ENCODE measurements at places on chromosomes 5 and 9.

DNA sequence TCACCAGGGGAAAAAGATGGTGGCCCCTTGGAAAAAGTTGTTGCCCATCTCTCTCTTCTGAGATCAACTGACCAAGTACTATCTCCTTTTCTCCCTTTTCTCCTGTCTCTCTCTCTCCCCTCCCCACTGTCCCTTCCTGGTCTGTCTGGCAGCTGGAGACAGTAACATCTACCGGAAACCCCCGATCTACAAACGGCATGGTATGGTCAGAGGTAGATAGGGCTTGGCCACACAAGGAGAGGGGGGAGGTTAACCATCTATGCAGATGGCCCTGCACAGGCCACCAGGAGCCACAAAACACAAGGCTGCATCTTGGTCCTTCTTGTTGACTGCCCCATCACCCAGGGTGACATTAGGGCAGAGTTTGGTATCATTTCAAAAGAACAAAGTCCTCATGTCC lies 29.3 kb upstream of the AFAP1L1 start:
- DNase-seq, result no peak

DNA sequence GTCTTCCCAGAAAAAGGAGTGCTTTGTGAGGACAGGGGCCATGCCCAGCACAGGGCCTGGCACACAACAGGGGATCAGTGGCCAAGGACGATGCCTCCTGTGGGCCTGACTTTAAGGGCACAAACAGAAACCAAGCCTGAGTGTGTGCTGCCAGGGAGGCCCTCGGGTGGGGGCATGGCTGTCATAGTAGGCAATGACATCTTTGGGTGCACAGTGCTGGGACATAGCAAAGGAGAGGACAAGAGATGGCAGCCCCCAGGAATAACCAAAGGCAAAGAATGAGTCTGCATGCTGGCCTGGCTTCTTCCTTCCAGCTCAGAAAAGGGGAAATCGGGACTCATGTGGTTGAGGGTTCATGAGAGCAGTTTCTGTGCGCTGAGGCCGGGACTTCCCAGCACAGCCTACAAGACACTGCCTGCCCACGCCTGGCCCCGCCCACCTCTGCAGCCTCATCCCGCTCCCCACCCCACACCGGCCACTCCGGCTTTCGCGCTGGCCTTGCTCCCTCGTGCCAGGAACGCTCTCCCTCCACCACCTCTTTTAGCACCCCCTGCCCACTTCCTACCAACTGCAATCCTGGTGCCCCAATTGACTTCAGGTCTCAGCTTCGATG lies 13.8 kb upstream of the LHX2 start:
- no peak for DNase-seq

DNA sequence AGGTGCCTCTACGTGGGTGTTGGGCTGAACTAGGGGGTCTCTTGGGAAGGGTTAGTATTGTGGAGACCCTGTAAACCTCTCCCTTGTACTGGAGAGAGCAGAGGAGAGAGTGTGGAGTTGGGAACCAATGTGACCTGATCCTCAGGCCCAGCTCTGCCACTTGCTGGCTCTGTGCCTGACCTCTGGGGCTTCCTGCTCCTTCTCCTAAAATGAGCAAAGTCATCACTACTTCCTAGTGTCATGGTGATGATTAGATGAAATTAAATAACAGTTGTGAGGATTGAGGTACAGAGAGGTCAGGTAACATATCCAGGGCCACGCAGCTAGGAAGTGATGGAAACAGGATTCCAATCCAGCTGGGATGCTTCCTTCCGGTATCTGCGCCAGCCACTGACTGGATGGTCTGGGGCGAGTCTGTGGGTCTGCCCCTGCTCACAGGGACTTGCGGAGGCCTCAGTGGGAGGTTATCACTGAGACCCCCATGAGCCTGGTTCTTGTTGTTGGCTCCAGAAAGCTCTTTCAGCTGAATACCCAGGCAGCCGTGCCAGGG lies 9.2 kb downstream of the GALNT10 start:
- no peak for DNase-seq

DNA sequence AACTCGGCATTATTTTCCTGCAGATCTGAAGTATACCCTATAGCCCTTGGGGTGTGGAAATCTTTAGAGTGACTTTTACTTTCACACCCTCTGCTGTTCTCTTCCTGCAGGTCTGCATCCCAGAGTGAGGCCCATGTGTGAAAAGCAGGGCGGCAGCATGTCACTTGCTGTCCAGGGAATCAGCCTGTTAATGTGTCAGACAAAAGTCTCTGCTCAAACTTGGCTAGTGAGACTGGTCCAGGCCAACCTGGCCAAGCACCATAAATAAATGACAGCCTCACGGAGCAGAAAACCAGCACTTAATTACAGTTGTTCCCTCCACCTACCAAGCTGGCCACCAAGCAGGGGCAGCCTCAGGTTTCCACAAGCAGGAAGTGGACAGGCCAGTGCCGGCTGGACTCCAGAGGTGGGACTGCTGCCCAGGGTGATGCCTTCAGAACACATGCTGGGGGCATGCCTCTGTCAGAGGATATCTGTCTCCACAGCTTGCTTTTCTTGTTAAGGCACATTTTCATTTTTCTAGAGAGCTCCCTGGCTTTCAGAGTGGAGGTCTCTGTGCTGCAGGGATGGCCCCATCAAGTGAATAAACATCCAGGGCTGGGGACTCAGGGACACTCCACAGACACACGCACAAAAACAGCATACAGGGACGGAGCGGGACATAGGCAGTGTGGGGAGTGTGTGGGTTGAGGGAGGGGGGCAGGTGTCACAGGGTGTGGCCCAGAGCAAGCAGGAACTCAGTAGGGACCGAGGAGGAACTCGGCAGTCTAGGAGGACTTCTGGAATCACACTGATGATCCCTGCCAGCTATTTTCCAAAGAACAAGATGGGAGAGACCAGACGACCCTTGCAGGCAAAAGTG lies 243.8 kb upstream of the IRX1 start:
- no peak for DNase-seq

GRCh38 chr9:34522971-34523797 lies at the start of gene ENHO:
ENHO (minus strand) TSS chr9:34522990; CDS start chr9:34521695, 1,295 bp downstream.
- DNase-seq, result peak; percentile 70

- no peak for DNase-seq
These were observed 7.9 kb upstream of the SYK start for GRCh38 chr9:90793729-90794128.

GRCh38 chr5:56327809-56328208 lies 94.7 kb upstream of the ANKRD55 start:
- peak; percentile 39 for DNase-seq

- DNase-seq, result peak; percentile 35
These were observed 53.1 kb downstream of the PDCD1LG2 start for GRCh38 chr9:5563417-5563815.

DNA sequence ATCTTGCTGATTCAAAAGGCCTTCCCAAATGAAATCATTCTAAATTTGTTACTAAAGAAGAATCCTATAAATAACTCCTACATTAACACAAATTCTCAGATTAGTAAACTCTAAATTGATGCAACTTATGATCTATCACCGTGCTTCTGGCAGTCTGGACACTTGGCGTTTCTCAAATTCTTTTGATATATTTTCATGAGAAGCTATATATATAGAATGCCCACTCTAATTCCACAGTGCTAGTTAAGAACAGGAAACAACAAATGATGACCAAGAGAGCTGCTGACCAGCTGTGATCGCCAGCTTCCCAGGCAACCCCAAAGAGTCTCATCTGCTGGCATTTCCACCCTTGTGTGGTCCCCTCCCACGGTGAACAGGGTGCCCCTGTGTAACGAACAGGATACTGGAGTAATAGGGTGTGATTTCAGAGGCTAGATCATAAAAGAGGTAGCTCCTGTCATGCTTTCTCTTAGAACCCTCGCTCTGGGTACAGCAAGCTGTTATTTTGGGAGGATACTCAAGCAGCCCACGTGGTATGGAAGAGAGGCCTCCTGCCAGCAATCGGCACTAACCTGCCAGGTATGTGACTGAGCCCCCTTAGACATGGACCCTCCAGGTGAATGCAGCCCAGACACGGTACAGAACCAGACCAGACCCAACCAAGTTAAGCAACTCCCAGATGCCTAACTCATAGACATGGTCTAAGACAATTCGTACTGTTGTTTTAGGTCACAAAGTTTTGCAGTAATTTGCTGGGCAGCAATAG lies 64.7 kb downstream of the CDC14B start:
- peak; percentile 57 for DNase-seq

DNA sequence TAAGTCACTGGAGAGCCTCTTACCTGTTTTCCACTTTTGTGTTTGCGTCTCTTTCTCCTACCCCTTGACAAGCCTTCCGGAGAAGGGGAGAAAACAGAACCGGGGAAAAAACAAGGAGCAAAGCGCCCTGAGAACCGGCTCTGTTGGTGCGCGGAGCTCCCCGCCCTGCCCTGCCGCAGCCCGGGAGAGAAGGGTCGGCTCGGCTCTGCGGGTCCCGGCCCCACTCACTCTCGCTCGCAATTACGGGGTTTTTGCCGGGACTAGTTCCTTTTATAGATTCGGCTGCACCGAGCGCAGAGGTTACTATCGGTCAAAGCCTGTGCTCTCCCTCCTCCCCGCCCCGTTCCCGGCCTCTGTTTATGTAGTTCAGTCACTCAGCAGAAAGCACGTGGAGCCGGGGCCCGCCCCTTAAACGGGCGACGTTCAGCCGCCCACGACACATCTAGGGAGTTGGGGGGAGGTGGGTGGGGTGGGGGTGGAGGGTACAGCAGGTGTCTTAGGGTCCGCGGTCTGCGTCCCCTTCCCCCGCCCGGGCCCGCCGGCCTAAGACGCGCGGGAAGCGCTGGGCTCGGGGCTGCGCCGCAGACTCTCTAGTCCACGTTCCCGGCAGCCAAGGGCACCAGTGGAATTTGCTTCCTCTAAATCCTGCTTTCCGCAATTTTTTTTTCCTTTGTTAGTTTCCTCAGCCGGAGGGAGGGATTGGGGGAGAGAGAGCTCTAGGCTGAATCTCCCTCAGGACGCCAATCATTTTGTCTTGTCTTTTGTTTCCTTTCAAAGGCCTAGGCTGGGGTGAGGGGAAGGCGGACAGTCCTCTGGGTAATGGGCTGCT lies at the start of gene ABCA1:
Gene ABCA1, minus strand, starts transcription at position 244 of the 829 bp plus-strand sequence. CDS start 24,476 bp downstream, outside the sequence.
- DNase-seq, result peak; percentile 92

GRCh38 chr5:173477345-173478040 lies 139.0 kb downstream of the BOD1 start:
- peak; percentile 83 for DNase-seq

DNA sequence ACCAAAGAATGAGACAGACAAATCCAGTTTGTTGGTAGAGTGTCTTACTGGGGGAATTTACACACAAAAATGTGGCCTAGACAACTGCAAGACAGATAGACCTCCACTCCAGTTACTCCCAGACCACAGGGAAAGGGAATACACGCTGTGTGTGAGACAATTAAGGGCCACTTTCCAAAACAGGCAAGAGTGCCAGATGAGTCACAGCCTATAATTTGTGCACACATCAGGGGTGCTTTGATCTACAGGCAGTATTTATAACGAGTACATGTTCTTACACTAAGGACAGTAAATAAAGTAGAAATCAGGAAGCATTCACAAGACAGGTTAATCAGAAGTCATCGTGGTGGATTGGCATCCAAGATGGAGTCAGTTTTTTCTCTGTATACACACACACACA lies 114.8 kb downstream of the ZNF622 start:
- DNase-seq, result no peak

- DNase-seq, result no peak
These were observed 49.0 kb downstream of the FAM78A start for GRCh38 chr9:131227112-131227958.
